HCT116 (cell line): ENCODE measurements at places on chromosomes 2 and 18. TPM values are rescaled to one million over a fixed set of nuclear protein-coding genes. Genes with fewer than 3 reads are reported as not detected.

DNA sequence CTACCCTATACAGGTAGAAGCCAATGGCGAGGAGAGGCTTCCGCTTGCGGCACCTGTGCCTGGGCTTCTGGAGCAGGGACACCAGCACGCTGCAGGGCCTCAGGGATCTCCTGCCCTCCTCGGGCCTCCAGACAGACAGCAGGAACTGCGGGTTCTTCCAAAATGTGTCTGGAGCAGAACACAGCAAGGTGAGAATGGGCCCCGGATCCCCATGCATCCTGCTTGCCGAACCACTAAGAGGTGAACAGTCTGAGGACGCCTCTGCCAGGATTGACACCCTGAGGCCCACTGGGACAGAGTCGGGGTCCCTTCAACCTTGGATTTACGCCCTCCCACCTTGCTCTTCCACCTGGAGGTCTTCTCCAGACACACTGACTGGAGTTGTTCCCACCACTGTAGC lies 25.4 kb downstream of the CAPN14 start:
- H3K4me3 ChIP-seq, result no peak overlapping the region
- no peaks in the 10 kb centered on the region for H3K36me3 ChIP-seq
- peaks cover 22% of the 10 kb centered on the region; the same call in 1 of the 2 replicates for H3K27me3 ChIP-seq
- H3K4me1 ChIP-seq, result no peaks in the 10 kb centered on the region
- no peak overlapping the region for H3K27ac ChIP-seq
- DNase-seq, result no peak

GRCh38 chr2:137302957-137303356 lies 537.6 kb downstream of the THSD7B start:
- H3K27ac ChIP-seq, result no peak overlapping the region
- no peak overlapping the region for H3K4me3 ChIP-seq
- no peaks in the 10 kb centered on the region for H3K27me3 ChIP-seq
- H3K36me3 ChIP-seq, result no peaks in the 10 kb centered on the region

- H3K27ac ChIP-seq, result no peak overlapping the region
- H3K4me3 ChIP-seq, result no peak overlapping the region
- no peaks in the 10 kb centered on the region for H3K27me3 ChIP-seq
Measured at GRCh38 chr2:210842896-210843295, 286.5 kb downstream of the CPS1 start.

DNA sequence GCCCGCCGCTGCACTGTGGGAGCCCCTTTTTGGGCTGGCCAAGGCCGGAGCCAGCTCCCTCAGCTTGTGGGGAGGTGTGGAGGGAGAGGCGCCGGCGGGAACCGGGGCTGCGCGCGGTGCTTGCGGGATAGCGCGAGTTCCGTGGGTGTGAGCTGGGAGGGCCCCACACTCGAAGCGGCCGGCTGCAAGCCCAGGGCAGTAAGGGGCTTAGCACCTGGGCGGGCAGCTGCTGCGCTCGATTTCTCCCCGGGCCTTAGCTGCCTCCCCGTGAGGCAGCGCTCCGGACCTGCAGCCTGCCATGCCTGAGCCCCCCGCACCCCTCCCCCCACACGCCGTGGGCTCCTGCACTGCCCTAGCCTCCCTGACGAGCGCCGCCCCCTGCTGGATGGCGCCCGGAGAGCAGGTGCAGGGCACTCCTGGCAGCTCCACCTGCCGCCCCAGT lies 124.4 kb downstream of the CCDC178 start:
- H3K4me1 ChIP-seq, result no peaks in the 10 kb centered on the region
- no peak for DNase-seq
- H3K4me3 ChIP-seq, result no peak overlapping the region
- H3K36me3 ChIP-seq, result no peaks in the 10 kb centered on the region
- H3K27ac ChIP-seq, result no peak overlapping the region

DNA sequence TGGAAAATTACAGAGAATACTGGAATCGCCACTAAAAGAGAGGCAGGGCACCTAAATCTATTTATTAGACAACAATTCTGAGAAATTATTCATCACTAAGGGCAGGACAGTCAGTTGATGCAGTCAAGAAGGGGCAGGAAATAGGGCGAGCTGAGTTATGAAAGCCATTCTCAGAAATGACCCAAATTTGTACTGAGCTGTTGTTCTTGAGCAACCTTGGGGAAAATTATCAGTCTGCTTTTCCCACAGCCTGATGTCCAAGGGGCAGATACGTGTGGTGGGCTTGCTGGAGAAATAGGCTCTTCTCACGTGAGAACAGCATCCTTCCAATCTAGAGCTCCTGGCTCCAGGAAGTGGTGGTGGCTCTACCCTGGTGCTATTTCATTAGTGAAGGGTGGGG lies 38.6 kb downstream of the STON1 start:
- no peak for DNase-seq
- H3K4me3 ChIP-seq, result no peak overlapping the region
- no peak overlapping the region for H3K27ac ChIP-seq
- H3K27me3 ChIP-seq, result no peaks in the 10 kb centered on the region
- H3K36me3 ChIP-seq, result no peaks in the 10 kb centered on the region

DNA sequence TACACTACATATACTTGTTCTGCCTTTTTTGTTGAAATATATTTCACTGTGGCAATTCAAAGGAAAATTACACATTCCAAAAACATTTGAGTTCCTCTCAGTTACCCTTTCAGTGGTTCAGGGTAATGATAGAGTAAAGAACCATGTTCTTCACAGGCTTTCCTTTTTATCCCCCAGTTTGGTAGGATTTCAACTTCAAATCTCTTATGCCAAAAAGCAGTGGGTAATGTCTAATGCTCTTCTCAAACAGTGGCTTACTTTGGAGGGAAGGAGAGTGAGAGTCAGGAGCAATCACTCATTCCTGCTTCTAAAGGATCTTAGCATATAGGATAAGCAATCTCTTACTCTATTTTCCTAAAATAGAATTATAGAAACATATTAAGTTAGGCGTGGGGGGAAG lies 290.6 kb downstream of the ZEB2 start:
- H3K27ac ChIP-seq, result no peak overlapping the region
- no peaks in the 10 kb centered on the region for H3K4me1 ChIP-seq
- H3K27me3 ChIP-seq, result no peaks in the 10 kb centered on the region
- no peak overlapping the region for H3K4me3 ChIP-seq
- DNase-seq, result no peak

GRCh38 chr18:31057051-31057450 lies 14.5 kb upstream of the DSC3 start:
- no peak for DNase-seq
- no peaks in the 10 kb centered on the region for H3K4me1 ChIP-seq
- H3K27me3 ChIP-seq, result no peaks in the 10 kb centered on the region
- no peak overlapping the region for H3K4me3 ChIP-seq
- H3K27ac ChIP-seq, result no peak overlapping the region
- no peaks in the 10 kb centered on the region for H3K36me3 ChIP-seq

DNA sequence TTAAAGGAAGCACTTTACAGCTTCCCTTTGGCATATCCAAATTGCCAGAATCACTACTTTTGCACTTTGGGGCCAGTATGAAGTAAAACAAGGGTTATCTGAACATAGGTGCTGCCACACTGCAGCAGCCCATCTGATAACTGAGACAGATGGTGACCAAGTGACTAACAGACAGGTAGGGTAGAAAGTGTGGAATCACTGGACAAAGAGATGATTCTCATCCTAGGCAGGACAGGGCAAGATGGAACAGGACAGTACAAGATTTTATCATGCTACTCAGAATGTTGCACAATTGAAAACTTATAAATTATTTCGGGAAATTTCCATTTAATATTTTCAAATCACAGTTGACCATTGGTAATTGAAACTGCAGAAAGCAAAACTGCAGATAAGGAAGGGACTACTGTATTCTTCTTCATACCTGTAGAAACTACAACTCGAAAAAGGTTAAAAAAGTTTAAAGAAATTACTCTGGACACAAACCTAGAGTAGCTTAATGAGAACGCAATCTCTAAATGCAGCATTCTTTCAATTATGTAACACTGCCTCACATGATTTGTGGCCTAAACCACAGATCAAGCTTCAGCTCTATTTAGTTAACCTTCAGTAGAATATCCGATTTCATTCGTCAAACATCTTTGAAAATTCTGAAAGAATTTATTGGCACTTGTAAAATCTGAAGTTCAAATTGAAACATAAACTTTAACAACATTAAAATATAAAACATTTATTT lies 31.4 kb downstream of the HEATR5B start:
- H3K4me3 ChIP-seq, result no peak overlapping the region
- H3K36me3 ChIP-seq, result no peaks in the 10 kb centered on the region
- H3K27ac ChIP-seq, result no peak overlapping the region
- H3K4me1 ChIP-seq, result no peaks in the 10 kb centered on the region
- DNase-seq, result no peak

- peaks cover 12% of the 10 kb centered on the region; the same call in 1 of the 2 replicates for H3K36me3 ChIP-seq
- H3K4me3 ChIP-seq, result no peak overlapping the region
- H3K27me3 ChIP-seq, result no peaks in the 10 kb centered on the region
- no peak for DNase-seq
Measured at GRCh38 chr2:218265626-218266025, 4.3 kb downstream of the AAMP start.

DNA sequence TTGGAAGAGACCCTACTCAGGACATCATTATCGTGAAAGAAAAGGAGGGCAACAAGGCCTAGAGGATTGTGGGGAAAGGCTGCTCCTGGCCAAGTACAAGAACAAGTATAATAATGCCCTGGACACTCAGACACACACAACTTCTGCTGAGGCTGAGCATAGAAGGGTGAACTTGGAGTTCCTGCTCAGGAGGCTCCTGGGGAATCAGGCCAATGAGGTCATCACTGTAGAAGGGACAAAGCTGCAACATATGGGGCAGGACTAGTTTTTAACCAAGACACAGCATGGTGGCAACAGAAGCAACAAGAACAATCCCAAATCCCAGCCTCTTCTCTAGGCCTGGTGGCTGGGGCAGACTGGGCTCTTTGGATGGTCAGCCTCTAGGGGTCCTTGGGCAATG lies 102.6 kb downstream of the POLR1A start:
- no peaks in the 10 kb centered on the region for H3K27me3 ChIP-seq
- no peak for DNase-seq
- no peaks in the 10 kb centered on the region for H3K36me3 ChIP-seq
- H3K4me1 ChIP-seq, result no peaks in the 10 kb centered on the region
- no peak overlapping the region for H3K27ac ChIP-seq

DNA sequence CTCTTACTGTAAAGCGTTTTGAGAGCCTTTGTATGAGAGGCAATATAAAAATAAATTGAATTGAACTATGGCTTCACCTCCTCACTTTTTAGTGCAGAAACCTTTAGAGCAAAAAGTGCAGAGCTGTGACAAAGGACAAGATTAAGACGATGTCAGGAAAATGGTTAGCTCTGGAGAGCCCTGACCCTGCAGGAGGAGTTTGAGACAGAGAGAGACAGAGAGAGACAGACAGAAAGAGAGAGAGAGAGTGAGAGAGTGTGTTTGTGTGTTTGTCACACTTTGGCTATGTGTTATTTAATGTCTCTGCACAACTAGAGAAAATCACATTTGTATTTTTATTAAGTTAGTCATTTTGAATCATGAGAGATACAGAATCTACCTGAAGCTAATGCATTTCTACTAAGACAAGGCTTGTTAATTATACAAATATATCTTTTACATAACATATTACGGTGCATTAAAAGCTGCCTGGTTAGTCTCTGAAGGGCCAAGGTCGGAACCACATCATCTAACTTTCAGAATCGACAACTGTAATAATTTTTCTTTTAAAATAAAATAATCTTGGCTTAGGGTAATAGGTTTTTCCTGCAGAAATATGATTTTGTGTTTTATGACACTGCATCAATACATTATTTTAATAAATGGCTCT lies 423.5 kb upstream of the ZEB2 start:
- H3K27me3 ChIP-seq, result no peaks in the 10 kb centered on the region
- H3K4me3 ChIP-seq, result no peak overlapping the region
- DNase-seq, result no peak
- H3K4me1 ChIP-seq, result peaks cover 5% of the 10 kb centered on the region

DNA sequence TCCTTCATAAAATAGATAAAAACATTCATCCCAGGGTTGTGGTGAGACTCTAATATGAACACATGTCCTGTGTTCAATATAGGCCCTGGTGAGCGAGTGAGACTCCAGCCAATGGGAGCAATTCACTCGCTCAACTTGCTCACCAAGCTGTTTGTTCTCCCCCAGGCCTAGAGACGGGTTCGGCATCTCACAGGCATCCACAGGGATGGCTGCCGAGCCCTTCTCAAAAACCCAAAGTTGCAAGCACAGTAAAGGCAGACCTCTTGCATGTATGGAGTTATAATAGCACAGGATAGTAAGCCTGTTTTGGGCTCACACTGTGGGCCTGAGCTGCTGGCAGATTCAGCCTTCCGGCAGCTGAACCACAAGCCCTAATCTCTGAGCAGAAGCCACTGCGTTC lies 15.7 kb downstream of the PARD6G start:
- no peaks in the 10 kb centered on the region for H3K36me3 ChIP-seq
- no peak for DNase-seq
- H3K4me1 ChIP-seq, result no peaks in the 10 kb centered on the region
- H3K4me3 ChIP-seq, result no peak overlapping the region
- H3K27ac ChIP-seq, result no peak overlapping the region

- H3K27me3 ChIP-seq, result no peaks in the 10 kb centered on the region
- DNase-seq, result no peak
- H3K4me1 ChIP-seq, result peaks cover 28% of the 10 kb centered on the region
- H3K4me3 ChIP-seq, result no peak overlapping the region
Measured at GRCh38 chr2:54041135-54041534, 70.3 kb upstream of the PSME4 start.

DNA sequence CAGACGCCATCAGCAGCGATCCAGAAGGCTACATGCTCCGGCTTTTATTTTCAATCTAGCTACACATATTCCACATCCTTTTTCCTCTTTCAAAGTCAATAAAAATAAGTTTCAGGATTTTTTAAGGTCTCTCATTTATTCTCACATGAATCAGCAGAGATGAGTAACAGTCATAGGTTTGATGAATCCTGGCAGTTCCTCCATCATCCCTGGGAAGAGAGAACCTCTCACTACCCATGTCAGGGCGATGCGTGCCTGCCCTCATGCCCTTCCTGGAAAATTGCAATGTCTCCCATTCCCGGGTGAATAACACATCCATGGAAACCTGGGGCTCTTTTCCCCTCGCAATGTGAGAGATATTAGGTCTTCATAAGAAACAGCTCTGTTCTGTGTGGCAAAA lies 301.1 kb upstream of the SMIM21 start:
- H3K27ac ChIP-seq, result no peak overlapping the region
- DNase-seq, result no peak
- H3K36me3 ChIP-seq, result no peaks in the 10 kb centered on the region
- H3K4me3 ChIP-seq, result no peak overlapping the region
- no peaks in the 10 kb centered on the region for H3K27me3 ChIP-seq

The CACNB4 gene
- 2.0 TPM for total RNA-seq

The G6PC2 gene
- not detected for total RNA-seq

The MAPRE2 gene
- 17.2 TPM for total RNA-seq

The CFAP53 gene
- total RNA-seq, result 1.1 TPM

The COL4A4 gene
- 5.9 TPM for total RNA-seq

The GTF2A1L gene
- total RNA-seq, result 0.22 TPM

The ZDBF2 gene
- total RNA-seq, result 9.2 TPM

The INO80D gene
- total RNA-seq, result 14.4 TPM

The MYL12B gene
- total RNA-seq, result 403 TPM
